ENCODE measurements at places on chromosomes 11 and 22.

DNA sequence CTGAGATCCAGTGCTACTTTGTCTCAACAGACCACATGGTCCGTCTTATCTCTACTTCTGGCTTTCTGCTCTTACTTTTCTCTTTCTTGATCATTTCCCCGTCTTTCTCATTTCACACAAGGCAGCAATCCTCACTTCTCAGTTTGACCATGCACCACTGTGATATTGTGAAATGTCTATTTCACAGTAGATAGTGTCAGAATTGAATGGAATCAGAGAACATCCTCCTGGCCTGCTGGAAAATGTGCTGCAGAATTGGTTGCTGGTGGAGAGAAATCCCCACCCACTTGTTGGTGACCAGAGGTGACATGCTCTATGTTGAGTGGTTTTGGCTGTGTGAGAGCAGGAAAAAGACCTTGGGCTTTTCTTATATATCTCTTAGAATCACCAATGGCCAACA is 57.8 kb upstream of the RCN1 start:
- no peak for DNase-seq

- no peak for DNase-seq
These were observed 195.8 kb downstream of the DLG2 start for GRCh38 chr11:85431319-85431718.

DNA sequence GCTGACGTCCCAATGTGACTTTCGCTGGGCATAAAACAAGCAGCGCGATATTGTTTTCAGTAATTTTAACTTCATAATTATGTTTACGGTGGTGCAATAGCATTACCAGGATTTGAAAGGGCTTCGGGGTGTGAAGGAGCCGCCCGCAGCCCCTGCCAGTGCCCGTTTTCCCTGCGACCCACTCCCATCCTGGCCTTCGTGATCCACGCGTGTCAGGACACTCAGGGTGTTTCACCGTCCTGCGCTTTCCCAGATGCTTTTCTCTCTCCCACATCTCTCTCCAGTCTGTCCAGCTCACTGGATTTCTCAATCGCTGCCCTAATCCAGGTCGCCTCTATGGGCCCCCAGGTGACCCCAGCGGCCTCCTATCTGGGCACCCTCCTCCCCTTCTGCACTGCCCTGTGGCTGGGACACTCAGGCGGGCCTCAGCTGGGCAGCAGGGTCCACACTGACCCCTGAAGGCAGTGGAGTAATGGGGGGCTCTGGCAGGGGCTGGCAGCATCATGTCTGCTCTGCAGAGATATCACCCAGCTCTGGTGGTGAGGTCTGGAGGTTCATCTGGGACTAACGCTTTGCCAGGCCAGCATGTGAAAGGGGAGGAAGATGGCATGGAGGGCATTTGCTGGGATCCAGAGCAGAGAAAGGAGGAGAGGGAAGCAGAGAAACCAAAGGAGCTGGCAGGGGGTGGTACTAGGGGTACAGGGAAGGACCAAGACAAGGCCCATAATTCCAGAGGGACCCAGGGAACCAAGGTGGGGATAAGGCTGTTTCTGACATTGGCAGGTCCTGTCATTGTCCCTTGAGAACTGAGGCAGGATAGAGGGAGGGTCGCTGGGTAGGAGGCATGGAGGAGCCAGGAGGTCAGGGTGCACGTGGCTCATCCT is 622.8 kb downstream of the BRD1 start:
- DNase-seq = no peak

DNA sequence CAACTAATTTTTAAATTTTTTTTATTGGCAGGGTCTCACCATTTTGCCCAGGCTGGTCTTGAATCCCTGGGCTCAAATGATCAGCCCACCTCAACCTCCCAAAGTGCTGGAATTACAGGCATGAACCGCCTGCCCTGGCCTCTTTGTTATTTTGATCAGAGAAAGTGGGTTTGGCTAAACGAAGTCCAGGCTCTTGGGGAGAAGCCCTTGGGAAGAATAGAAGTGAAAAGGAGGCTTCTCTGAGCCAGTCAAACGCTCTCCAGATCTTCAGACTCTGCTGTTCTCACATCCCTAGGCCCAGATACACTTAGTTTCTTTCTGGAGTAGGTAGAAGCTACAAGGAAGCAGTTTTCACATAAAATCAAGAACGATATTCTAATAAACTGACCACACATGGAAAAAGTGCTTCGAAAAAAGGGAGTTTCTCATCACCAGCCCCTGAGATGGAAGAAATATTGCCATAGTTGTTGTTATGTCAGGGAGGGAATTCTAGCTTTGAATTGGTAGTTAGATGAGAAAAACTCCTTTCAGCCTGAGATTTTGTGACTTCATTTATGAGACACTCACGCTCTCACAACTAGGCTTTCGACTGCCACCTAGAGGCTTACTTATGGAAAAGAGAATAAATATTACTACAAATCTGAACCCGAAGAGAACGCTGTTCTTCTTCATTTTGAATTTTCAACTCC is 41.7 kb upstream of the AQP11 start:
- DNase-seq = no peak

DNA sequence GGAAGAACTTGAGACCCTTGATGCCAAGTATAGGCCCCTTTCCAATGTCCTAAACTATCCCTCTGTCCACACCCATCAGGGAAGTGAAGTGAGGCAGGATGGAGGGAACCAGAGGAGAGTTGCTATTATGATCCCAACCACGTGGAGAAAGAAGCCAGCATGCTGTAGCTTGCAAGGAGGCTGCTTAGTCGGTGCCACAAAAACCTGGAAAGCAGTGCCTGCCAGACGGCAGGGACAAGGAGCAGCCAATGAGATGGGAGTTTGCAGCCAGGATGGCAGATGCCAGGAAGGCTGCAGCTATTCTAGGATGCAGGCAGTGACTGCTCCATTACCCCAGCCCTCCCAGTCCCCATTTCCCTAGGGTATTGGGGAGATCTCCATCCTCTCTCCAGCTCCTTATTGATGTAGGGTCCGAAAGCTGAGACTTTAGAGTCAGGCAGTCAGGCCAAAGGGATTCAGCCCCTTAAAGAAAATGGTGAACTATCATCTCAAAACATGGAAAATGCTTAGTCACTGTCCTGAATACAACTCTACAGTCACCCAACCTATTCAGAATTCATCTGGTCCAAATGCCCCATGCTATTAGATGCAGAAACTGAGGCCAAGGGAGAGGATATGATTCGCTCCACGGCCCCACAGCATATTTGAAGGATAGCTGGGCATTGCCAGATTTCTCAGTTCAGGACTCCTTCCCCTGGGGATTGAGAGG is 18.4 kb upstream of the LRRC55 start:
- no peak for DNase-seq

DNA sequence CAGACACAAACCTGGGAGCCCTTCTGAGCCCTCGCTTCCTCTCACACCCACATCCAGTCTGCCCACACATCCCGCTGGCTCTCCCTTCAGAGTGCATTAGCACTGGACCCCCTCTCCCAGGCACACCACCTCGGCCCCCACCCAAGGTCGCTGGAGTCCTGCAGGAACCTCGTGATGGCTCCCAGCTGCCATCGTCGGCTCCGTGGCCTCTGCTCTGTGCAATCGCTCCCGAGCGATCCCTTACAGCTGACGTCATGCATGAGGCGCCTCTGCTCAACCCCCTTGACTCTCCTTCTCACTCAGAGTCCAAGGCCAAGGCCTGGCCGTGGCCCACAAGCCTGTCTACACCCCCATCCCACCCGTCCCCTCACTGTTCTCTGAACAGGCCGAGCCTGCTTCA is 183.9 kb downstream of the EFCAB6 start:
- DNase-seq = no peak

- no peak for DNase-seq
These were observed 12.3 kb downstream of the ROBO3 start for GRCh38 chr11:124877631-124877909.

- no peak for DNase-seq
These were observed 102.9 kb downstream of the MTNR1B start for GRCh38 chr11:93072229-93072914.

GRCh38 chr11:45593992-45594391 is 71.4 kb downstream of the CHST1 start:
- no peak for DNase-seq

- no peak for DNase-seq
These were observed 25.5 kb upstream of the CTSC start for GRCh38 chr11:88363004-88363403.

DNA sequence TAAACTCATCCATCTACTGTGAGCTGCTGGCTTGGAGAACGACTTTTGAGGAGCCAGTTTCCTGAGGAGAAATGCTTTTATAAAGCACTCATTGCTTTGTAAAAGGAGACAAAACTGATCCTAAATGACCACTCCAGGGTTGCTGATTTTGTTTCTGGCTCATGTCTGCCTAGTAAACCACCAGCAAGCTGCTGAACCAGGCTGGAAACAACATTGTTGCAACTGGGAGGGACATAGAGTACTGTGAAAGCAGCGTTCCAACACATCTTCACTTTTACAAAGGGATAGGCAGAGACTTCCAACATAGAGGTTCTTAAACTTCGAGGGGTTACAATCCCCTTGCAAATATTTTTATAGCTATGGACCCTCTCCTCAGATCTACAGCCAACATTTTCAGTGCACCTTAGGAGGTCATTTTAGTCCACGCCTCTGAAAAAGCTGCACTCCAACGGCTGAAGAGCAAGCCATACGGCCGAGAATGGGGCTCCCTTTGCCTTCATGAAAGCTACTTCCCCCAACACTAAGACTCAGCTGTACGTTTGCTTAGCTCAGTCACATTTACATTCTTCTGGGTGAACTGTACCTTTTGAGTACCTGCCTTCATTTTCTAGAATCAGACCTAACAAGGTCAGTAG is 54.7 kb downstream of the PANX1 start:
- DNase-seq = no peak

- no peak for DNase-seq
These were observed 935.9 kb downstream of the JRKL start for GRCh38 chr11:97325693-97326092.

GRCh38 chr11:128985880-128986279 is 43.2 kb upstream of the TP53AIP1 start:
- DNase-seq = no peak

DNA sequence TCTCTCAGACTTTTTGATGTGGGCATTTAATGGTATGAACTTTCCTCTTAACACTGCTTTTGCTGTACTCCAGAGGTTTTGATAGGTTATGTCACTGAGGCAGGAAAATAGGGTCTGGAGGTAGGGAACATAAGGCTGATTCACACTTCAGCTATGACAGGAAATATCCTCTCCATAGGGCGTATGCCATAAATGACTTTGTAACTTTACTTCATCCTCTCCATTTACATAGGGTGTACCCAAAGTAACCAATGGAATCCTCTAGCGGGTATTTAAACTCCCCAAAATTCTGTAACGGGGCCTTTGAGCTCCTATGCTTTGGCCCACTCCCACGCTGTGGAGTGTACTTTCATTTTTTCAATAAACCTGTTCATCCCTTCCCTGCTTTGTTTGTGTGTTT is 49.5 kb downstream of the OR2AT4 start:
- no peak for DNase-seq

GRCh38 chr11:64893194-64894069 is 15.0 kb upstream of the EHD1 start:
- no peak for DNase-seq

DNA sequence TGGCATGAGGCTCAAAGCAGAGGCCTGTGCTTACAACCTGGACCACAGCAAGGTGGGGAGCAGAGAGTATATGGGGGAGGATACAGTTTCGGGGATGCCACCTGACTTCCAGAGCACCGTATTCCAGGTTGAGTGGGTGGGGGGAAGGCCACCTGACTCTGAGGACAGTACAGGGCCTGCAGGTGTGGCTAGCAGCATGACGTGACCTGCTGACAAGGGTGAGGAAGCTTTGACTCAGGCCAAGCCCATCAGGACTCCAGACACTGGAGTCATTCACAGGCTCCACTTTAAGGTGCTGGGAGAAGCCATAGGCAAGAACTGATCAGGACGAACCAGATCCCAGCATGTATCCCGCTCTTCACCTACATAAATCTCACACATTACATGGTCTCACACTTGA is 34.6 kb upstream of the CRTAM start:
- no peak for DNase-seq

DNA sequence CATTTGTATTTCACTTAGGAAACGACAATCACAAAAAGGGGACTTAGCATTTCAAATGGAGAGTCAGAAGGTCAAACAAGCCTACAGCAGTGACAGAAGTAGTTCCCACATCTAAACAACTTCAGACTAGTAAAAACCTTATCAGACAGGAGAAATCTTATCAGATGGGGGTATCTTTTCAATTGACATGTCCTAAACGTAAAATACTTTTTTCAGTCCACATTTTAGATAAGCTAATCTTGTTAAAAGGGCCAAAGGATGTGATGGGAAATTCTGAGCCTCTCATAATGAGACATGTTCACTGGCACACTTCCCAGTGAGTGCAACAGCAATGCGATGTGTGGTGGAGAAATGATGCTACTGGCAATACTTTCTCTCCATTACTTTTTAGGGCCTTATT is 2.4 kb downstream of the MAPK1 start:
- no peak for DNase-seq

GRCh38 chr11:35851342-35851741 is 92.5 kb upstream of the LDLRAD3 start:
- DNase-seq = no peak

GRCh38 chr11:27248576-27249509 is 114.2 kb downstream of the CCDC34 start:
- DNase-seq = no peak

- no peak for DNase-seq
These were observed 295.4 kb downstream of the CADM1 start for GRCh38 chr11:115208808-115209259.

DNA sequence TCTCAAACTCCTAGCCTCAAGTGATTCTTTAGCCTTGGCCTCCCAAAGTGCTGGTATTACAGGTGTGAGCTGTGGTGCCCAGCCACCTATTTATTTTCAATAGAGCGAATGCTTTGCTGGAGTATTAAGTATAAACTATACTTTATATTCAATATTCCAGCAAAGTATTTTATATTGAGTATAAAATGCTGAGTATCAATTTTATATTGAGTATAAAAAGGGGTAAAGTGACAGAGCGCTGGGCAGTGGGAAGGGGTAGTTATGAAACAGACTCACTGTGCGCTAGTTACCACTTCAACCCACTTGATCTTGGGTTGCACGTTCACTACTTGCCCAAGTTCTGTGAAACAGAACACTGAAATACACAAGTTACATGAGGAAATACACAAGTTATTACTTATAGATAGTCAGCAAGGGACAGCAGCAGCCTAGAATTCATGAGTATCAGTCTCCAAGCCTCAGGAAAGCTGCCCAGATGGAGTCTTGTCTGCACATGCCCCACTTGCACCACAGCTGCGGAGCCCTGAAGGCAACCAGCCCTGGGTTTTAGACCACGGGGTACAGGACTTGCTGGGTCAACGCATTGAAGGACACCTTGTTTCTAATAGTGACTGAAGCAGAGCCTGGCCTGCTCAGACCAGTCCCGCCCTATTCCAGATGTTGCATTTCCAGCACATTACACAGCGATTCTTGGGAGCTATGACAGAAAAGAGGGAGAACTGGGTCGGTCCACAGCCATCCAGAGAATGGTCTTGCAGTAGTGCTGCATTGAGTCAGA is 51.6 kb upstream of the SYT13 start:
- DNase-seq = no peak

- DNase-seq = no peak
These were observed 1.8 kb downstream of the MTMR2 start for GRCh38 chr11:95922099-95922498.
